ENCODE measurements at places on chromosomes 2 and 18. TPM values are rescaled to one million over a fixed set of nuclear protein-coding genes. Genes with fewer than 3 reads are reported as not detected.

DNA sequence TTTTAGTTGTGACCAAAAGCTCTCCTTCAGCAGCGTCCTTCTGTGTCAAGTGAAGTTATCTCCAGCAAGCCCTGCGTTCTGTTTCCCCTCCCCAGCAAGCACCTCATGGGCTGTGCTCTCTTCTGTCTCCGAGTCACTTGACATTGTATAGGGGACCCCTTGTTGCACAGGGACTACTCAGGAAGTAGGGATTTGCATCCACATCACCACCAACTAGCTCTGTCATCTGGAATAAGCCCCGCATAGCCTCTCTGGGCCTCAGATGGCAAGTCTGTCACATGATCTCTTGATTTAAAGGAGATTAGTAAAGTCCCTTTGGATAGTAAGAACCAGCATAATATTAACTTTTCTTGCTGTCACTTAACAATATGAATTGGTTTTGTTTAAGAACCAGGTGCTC is 32.0 kb upstream of the STPG4 start:
- no peaks in the 10 kb centered on the region for H3K36me3 ChIP-seq
- no peak for DNase-seq
- H3K27ac ChIP-seq: no peak overlapping the region
- H3K27me3 ChIP-seq: no peaks in the 10 kb centered on the region
- peaks cover 7% of the 10 kb centered on the region for H3K4me1 ChIP-seq
- no peak overlapping the region for H3K4me3 ChIP-seq

DNA sequence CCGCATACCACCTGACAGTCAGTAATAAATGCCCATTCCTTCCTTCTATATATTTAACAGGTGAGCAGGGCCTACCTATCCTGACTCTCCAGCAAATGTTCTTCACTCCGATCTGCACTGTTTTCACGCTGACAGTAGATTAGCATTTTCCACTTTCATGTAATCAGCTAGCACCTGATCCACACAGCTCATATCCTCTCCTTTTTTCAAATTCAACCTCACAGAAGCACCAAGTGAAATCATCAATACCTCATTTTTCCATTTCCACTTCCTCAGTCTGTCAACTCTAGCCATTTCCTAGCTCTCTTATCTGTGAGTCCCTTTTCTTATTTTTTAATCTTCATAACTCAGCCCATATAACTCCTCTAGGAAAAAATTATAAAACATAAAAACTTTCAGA is 402.8 kb downstream of the ZEB2 start:
- no peak for DNase-seq
- no peak overlapping the region for H3K27ac ChIP-seq
- H3K27me3 ChIP-seq: no peaks in the 10 kb centered on the region
- no peaks in the 10 kb centered on the region for H3K36me3 ChIP-seq
- H3K4me3 ChIP-seq: no peak overlapping the region

- DNase-seq: no peak
- H3K36me3 ChIP-seq: peaks cover 29% of the 10 kb centered on the region
- H3K27ac ChIP-seq: no peak overlapping the region
- H3K27me3 ChIP-seq: no peaks in the 10 kb centered on the region
- no peaks in the 10 kb centered on the region for H3K4me1 ChIP-seq
Measured at GRCh38 chr18:58732471-58732870, 61.2 kb downstream of the MALT1 start.

- DNase-seq: no peak
- no peaks in the 10 kb centered on the region for H3K36me3 ChIP-seq
- H3K4me3 ChIP-seq: no peak overlapping the region
- H3K4me1 ChIP-seq: no peaks in the 10 kb centered on the region
Measured at GRCh38 chr2:138703242-138703641, 76.9 kb downstream of the NXPH2 start.

GRCh38 chr2:152098496-152099366 is at the start of gene CACNB4:
TSS of gene CACNB4 (minus strand) at chr2:152099044.
- H3K4me1 ChIP-seq: no peaks in the 10 kb centered on the region
- peak; percentile 21 for DNase-seq
- no peak within 1 kb of the TSS for H3K27ac ChIP-seq
- H3K27me3 ChIP-seq: peaks cover 26% of the 10 kb centered on the region
- no peaks in the 10 kb centered on the region for H3K36me3 ChIP-seq

The SCN1A gene
- polyA plus RNA-seq: 2.1 TPM

The CTAGE1 gene
- not detected for polyA plus RNA-seq

The KLHL14 gene
- 0.21 TPM for polyA plus RNA-seq
